ENCODE measurements at places on chromosomes 2 and 18.
A peak's percentile ranks its signal among the peaks of the same experiment; 100 is the strongest.

GRCh38 chr2:145638675-145639074 is 1118.8 kb upstream of the ZEB2 start:
- no peak for DNase-seq

DNA sequence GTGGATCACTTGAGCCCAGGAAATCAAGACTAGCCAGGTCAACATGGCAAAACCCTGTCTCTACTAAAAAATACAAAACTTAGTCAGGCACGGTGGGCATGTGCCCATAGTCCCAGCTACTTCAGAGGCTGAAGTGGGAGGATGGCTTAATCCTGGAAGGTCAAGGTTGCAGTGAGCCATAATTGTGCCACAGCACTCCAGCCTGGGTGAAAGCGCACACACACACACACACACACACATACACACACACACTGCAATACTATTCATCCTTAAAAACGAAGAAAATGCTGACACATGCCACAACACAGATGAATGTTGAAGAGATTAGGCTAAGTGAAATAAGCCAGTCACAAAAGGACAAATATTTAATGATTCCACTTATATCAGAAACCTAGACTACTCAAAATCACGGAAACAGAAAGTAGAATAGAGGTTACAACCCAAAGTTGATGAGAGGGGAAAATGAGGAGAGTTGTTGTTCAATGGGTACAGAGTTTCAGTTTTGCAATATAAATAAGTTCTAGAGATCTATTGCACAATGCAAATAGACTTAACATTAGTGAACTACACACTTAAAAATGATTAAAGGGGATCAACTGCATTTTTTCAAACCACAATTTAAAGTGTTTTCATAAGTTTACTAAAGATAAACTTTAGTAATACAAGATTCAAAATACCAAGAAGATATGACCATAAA is 114.5 kb downstream of the USP34 start:
- peak; percentile 38 for DNase-seq

GRCh38 chr2:66443186-66443978 is 8.5 kb downstream of the MEIS1 start:
- no peak for DNase-seq

DNA sequence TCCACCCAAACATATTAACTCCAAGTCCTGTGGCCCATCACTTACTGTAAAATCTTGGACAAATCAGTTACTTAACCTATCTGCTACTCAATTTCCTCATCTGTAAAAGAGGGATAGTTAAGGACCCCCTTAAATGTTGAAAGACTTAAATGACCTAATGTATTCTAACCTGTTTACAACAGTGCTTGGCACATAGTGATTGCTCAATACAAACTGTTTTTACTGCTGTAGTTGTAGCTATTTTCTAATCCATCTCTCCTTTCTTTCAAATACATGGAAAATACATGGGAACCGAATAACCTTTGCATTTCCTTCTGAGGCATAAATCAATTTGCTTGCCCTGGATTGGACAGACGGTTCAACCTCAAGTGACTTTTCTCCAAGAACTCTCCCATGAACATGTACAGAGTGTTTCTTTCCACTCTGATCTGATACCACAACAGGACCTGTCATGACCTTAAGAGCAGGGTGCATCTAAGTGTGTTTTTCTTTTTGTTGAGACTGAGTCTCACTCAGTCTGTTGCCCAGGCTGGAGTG is 2.7 kb downstream of the LNPK start:
- peak; percentile 13 for DNase-seq

- DNase-seq: no peak
Measured at GRCh38 chr2:102262216-102263129, 48.9 kb upstream of the IL1RL1 start.

DNA sequence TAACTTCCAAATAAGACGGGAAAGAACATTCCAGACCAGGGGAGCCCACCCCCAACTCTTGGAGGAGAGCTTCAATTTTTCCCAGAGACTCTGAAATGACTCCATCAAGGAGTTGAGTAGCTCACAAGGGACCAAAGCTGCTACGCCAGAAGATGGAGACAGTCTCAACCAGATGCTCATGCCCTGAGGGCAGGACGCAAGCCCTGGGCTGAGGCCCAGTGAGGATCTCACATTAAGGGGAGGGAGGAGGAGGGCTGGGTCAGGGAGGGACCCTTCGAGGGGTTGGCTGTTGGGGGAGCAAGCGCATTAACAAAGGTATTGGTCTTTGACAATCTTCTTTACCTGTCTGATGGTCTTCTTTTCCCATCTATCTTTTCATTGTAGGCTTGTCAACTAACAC is 141.3 kb upstream of the SLC1A4 start:
- DNase-seq: no peak

GRCh38 chr2:112814278-112814677 is 22.3 kb downstream of the IL1B start:
- DNase-seq: no peak

DNA sequence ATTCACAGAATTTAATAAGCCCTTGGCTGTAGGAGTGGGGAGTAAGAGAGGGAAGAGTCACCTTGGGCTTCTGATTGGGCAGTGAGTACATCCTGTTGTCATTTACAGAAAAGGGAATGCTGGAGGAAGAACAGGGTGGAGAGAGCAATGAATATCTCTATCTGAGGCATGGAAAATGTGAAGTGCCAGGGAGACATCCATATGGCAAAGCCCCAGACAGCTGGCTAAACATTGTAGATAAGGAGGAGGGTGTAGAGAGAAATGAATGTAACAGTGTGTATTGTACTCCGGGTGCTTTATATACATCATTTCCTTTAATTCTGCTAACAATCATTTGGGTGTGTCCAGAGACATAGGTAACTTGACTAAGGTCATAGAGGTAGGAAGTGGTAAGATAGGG is 103.5 kb downstream of the UPP2 start:
- DNase-seq: no peak
